ENCODE measurements at places on chromosomes 12 and 14. TPM values are rescaled to one million over a fixed set of nuclear protein-coding genes. Genes with fewer than 3 reads are reported as not detected.

Gene MGST1
- not detected for total RNA-seq

DNA sequence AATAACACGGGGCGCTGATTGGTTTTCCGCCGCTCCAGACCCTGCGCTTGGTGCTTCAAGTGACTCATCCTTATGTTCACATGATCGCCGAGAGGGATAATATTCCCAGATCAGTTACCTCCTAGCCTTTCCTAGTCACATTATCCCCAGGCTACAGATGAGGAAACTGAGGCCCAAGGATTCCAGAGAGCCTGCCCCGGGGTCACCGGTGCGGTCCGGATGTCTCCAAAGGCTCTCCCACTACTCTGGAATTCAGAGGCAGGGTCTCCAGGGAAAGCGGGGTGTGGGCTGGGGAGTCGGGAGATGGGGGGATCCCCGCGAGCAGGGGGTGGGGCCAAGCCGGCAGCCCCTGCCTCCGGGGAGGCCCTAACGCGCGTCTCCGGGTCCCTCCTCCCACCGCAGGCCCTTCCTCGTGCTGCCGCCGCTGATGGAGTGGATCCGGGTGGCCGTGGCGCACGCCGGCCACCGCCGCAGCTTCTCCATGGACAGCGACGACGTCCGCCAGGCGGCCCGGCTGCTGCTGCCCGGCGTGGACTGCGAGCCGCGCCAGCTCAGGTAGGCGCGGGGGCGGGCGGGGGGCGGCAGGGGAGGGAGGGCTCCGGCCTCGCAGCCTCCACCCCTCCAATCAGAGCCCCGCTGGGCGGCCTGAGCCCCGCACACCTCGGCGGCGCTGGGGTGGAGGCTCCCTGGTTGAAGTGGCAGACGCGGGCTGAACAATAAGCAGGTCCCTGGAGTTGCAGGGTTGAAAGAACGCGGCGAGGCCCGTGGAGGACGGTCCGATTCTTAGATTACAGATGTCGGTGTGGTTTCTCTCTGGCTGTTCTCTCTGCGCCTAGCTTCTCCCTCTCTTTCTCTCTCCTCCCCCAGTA is 104.6 kb upstream of the PWP1 start:
- DNase-seq = no peak

Gene CEP170B
- total RNA-seq = 4.8 TPM

- no peak for DNase-seq
Measured at GRCh38 chr12:79956896-79957295, 22.0 kb upstream of the PPP1R12A start.

Gene PIK3C2G
- not detected for total RNA-seq

GRCh38 chr14:104393199-104393897 is 186.2 kb upstream of the C14orf180 start:
- no peak for DNase-seq

DNA sequence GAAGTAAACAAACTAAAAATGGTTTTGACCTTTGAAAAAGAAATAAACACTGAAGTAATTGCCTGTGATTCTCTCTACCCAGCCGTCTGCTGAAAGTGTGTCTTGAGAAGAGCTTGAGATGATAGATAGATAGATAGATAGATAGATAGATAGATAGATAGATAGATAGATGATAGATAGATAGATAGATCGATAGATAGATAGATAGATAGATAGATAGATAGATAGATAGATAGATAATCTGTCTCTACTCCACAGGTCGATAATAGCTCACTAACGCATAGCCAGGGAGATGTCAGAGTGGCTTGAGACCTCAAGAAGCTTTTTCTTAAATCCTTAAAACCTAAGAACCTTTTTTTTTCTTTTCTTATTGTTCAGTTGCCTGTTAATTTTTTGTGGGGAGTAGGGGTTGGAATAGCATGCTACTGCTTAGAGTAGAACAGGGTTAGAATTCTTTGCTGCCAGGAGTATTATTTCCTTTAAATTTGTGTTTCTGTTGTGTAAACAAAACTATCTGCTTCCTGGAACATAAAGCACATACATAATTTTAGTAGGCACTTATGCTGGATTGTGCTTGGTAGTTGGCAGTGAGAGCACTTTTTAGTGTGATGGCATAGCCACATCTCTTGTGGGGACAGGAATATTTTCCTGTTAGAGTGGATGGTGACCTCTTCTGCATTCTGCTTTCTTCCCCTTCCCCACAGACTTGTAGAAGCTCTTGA is 169.5 kb downstream of the FBXL14 start:
- no peak for DNase-seq

DNA sequence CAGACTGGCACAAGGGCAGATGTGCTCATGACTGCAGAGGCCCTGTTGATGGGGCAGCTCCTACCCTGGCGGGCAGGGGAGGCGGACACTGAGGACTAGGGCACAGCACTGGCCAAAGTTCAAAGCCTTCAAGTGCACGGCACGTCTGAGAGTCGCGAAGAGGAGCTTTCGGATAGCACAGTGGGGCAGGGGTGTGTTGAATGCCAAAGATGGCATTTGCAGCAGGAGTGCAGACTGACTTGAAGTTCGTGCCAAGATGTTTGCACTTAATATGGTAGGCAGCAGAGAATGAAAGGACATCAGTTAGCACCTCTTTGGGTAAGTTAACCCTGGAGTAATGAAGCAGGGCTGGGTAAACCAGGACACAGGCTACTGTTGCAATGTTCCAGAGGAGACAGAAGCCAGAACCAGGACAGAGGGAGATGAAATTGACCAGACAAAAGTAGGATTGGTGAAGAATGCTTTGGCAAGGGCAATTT is 6.7 kb upstream of the EML1 start:
- DNase-seq = no peak

Gene A2M
- total RNA-seq = 0.36 TPM

- DNase-seq = no peak
Measured at GRCh38 chr12:110058875-110059615, 10.7 kb upstream of the C12orf76 start.

DNA sequence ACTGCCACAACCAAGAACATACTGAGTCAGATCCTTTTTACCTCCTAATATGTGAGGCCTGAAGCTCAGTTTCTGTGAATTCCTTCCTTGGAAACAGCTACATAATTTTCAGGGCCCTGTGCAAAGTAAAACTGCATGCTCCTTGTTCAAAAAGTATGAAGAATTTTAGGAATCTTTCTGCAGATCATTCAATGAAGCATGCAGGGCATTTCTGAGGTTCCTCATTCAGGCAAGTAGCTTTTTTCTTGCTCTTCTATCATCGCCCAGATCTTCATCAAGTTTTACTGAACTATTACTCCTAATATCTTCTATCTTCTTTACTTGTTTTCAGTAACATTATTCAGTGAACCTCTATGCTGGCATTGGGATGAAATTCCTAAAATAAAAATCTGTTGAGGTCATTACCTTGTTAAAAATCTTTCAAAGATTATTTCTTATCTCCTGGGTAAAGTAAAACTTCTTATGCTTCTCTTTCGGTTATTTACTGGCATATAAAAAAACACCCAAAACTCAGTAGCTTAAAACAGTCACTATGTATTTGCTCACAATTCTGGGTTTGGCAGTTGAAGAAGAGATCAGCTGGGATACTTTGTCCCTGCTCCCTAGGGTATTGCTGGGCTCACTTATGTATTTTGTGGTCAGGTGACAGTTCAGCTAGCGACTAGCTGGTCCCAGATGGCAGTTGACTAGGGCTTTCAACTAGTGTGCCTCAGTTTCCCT is 42.6 kb upstream of the KRR1 start:
- DNase-seq = no peak

GRCh38 chr14:75183225-75183624 is 6.8 kb upstream of the TMED10 start:
- DNase-seq = no peak

DNA sequence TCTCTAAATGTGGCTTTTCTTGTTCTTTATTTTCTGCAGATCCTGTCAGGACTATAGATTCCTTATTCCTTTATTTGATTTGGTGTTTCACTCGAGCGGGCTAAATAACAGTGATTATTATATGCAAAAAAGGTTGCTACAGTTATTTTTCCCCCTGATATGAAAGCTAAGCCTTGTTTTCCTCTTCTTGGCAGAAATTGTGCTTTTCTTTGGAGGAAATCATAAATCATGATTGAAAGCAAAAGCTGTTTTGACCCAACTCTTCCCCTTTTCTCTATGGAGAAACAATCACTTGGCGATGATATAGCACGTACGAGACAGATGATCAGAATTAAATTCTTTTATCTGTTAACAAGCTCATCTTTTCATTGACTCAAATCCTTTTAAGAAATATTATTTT is 31.4 kb downstream of the PPFIBP1 start:
- no peak for DNase-seq

Gene ZNF410
- 50.6 TPM for total RNA-seq

GRCh38 chr14:91830777-91831176 is 36.6 kb downstream of the TC2N start:
- no peak for DNase-seq

All from naive thymus-derived CD8-positive, alpha-beta T cell (primary cell).